ENCODE measurements at places on chromosomes 4 and X.

- DNase-seq = no peak
These were observed 31.8 kb downstream of the PRDM8 start for GRCh38 chr4:80229128-80229527.

DNA sequence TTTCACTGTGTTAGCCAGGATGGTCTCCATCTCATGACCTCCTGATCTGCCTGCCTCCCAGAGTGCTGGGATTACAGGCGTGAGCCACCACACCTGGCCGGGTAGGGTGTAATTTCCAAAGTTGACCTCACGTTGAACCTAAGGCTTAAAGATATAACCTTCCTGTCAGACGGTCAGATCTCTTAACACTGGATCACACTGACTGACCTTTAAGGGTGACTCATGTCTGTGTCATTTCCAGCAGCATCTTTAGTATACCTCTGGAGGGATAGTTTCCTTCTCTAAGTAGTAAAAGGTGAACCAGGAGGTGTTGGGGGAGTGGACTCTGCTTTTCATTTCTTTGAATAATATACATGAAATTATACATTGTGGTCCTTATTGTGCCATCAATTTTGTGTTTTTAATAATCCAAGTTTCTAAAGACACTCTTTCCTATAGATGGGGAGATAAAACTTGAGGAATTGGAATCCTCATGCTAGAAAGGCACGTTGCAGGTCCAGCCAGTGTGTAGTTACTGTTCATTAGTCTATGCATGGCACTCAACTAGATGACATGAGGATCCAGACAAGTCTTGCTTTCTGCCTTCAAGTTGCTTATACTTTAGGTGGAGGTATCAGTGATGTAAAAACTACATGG lies 45.7 kb downstream of the ARHGAP10 start:
- DNase-seq = no peak

GRCh38 chr4:157075811-157076577 lies at the start of gene GLRB:
TSS of gene GLRB (plus strand) at chr4:157076150. CDS start at chr4:157078025, 1,875 bp downstream.
- peak; percentile 5 for DNase-seq

DNA sequence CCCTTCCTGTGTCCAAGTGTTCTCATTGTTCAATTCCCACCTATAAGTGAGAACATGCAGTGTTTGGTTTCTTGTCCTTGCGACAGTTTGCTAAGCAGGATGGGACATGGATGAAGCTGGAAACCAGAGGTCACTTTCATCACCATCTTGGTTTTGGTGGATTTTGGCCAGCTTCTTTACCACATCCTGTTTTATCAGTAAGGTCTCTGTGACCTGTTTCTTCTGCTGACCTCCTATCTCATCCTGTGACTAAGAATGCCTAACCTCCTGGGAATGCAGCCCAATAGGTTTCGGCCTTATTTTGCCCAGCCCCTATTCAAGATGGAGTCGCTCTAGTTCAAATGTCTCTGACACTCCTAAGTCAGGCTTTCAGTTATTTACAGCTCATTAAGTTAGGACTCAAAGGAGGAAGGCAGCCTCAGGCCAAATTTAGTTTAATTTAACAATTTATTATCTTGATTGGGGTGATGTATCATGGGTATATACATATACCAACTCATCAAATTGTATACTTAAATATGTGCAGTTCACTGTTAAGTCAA lies 169.9 kb upstream of the NDP start:
- DNase-seq = no peak

- no peak for DNase-seq
These were observed 3.2 kb downstream of the PITX2 start for GRCh38 chr4:110619463-110620247.

- DNase-seq = no peak
These were observed 159.7 kb downstream of the ANK2 start for GRCh38 chr4:113209153-113209552.

DNA sequence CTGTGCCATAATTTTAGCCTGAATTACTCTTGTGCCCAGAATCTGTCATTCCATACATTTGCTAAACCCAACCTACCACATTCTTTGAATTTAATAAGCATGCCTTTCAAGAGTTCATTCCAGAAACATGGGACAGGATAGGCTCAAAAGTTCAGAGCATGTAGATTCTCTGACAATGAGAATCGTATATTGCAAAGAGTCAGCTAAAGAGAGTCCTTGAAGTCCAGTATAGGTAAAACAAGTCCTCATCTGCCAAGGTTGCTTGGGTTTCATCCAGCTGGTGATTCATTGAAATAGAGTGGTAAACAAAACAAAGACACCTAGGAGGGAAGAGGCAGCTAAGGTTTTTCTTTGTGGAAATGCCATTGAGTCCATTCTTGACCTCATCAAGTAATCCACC lies 249.3 kb upstream of the DIPK2B start:
- DNase-seq = peak; percentile 34

- no peak for DNase-seq
These were observed 66.4 kb upstream of the BANK1 start for GRCh38 chr4:101724093-101724492.
